Astrocyte of the cerebellum (primary cell): ENCODE measurements at places on chromosomes 7 and 10.
A peak's percentile ranks its signal among the peaks of the same experiment; 100 is the strongest.

GRCh38 chr7:151736403-151736909 lies 140.5 kb downstream of the PRKAG2 start:
- DNase-seq, result peak; percentile 92

GRCh38 chr10:36118314-36118713 lies 476.2 kb upstream of the FZD8 start:
- peak; percentile 9 for DNase-seq

DNA sequence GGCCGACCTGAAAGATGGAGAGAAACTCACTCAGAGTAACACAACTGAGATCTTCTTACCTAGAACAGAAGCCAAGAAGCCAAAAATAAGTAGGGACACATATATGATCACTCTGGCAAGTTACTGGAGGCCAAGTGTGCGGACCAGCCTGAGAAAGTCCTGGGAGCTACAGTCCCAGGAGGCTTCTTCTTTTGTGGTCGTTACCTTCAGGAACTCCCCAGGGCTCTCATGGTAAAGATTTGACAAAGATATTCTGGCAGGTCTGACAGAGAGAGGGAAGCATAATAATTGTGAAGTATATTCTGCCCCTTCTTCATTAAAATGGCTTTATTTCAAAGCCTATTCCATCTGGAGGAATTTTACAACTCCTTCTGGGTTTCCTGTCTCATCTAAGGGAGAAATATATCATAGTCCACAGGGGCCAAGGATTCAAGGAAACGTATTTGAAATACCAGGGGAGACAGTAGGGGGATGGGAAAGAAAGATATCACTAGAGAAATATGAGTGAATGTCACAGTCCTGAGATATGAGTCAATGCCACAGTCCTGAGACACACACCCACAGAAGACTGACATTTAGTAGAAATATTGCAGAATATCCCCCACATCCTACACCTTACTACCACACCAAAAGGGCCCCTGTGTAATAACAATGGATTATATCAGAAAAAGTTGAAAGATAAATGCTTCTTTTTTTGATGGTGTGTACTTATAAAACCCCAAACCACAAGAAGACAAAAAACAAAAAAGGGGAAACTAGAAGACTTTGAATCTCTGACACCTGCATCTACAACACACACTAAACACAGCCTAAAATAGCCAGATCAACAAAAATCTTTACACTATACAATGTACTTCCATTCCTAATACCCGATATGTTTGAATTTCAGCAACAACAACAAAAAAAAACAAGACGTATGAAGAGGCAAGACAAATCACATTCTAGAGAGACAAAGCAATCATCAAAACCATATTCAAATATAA lies 594.2 kb upstream of the NRG3 start:
- no peak for DNase-seq

- no peak for DNase-seq
Measured at GRCh38 chr10:50421026-50421719, 169.9 kb upstream of the ASAH2 start.

DNA sequence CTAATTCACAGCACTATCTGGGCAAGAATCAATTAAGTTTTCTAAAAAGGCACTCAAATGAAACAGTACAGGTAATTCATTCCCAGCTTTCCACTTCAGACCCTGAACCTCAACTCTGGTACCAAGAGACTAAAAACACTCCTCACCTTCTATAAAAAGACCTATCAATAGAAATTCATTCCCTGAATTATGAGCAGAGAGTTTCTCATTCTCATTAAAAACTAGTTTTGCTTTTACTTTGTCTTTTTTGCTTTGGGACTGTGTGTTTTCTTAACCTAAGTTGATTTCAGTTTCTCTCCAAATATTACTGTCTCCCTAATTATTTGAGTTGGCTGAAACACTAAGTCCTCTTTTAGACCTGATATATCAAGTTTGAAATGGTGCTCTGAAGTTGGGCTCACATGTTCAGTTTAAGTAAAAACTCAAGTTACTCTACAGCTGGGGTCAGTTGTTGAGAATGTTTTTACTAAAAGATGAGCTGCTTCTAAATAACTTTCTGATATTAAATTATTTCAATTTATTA lies 189.5 kb downstream of the JAZF1 start:
- DNase-seq, result no peak

DNA sequence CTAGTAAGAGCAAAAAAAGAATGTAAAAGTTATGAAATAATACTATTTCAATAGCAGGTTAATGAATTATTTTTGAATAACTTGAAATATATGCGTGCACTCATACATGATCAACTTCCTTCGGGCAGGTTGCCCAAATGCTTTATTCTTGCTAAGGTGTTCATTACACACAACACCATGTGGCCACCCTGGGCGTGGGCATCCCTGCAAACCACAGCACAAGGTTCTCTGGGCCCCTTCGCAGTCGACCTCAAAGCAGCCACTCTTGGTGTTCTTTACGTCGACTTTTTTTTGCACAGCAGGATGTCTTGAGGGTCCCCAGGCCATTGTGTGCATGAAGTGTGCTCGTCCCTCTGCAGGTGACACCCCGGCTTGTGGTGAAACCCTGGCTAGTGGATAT lies 300.7 kb upstream of the PITRM1 start:
- DNase-seq, result no peak

GRCh38 chr10:70603449-70603801 lies 884 bp upstream of the PRF1 start:
- no peak for DNase-seq

- DNase-seq, result no peak
Measured at GRCh38 chr10:97928897-97929296, 79.3 kb downstream of the GOLGA7B start.

DNA sequence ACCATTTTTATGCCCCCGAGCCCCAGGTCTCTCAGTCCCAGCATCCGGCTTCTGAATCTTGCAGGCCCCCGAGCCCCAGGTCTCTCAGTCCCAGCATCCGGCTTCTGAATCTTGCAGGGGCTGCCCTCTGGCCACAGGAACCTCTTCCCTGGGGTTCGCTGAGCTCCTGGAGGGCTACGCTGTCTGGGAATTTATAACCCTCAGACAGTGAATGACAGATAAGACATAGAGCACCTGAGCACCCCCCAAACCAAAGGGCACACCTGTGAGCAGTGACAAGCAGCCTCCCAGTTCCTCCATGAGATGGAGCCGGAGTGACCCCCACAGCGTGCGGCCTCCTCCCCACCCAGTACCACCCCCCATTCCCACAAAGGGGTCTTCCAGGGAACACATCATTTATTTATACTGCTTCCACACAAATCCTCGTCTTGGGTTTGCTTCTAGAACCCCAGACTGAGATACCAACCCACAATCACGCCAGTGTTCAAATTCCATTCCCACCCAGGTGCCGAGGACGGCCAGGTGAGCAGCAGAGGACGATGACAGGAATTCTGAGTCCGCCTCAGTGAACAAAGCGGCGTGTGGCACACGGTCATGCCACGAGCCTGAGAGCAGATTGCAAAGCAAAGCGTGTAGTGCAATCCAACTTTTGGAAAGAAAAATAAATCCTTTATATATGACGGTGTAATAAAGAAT lies 57.7 kb upstream of the FAM20C start:
- DNase-seq, result no peak

DNA sequence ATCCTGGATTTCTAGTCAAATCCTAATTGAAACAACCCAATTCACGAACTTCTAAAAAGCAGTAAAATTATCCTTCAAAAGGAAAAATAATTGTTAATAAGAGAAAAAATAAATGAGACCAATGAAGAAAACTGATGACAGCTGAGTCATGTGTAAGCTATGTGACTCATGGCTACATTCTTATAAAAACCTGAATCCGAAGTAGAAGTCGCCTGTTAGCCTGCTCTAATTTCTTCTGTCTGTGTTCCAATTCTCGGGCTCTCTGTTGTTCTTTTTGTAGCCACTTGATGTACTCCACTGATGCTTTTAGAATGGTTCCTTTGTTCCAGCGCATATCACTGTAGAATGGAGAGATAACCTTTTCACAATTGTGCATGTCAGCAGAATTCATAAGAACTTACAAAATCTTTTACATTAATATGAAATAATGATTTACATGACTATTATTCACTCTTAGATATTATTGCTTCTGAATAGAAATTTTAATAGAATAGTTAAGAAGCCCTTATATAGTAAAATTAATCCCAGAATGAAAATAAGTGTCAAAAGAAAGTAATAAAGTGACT lies 88.8 kb downstream of the TFEC start:
- peak; percentile 13 for DNase-seq

- DNase-seq, result peak; percentile 16
Measured at GRCh38 chr7:93156884-93157283, 8.7 kb upstream of the SAMD9L start.

- DNase-seq, result no peak
Measured at GRCh38 chr10:25046641-25047040, 30.2 kb downstream of the THNSL1 start.

- DNase-seq, result no peak
Measured at GRCh38 chr10:7501157-7501556, 90.3 kb upstream of the SFMBT2 start.

DNA sequence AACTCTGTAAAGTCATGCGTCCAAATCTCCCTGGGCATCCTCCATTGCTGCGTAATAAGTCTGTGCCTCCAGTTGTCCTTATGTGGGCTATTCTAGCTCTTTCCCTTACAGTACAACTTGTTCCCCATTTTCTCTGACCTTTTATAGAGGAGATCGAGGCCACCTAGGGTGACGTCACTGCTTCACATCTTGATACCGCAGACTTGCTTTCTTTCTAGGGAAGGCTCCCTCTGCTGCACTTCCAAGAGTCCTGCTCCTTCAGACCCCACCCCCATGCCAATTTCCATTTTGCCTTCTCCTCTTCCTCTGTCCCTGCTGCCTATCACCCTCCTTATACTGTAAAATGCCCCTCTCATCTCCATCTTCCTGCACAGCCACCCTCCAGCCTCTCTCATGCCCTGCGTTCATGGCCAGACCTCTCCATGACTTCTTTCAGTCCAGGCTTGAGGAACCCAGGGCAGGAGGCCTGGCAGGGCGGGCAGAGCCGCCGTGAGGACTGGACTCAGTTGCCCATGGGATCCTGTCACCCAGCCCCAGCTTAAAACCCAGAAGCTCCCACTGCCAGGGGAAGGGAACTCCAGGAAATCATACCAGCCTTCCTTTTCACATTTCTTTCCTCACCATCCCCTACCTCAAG lies 57.5 kb downstream of the CAMK1D start:
- no peak for DNase-seq

DNA sequence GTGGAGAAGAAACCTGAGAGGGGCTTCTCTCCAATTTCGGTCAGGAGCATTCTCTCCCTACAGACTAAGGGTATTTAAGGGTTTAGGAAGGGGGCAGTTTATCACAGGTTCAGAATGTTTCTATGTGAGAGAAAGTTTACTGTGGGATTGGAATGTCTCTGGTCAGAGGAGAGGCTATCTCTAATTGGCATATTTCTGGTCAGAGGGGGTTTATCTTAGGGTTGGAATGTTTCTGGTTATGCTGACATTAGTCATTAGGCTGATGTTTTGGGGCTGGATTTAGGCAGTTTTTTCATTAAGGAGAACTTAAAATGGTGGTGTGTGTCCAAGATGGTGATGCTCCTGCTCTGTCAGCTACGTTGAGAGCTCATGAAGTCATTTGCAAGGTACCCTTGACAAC lies 758.0 kb downstream of the TYW1 start:
- no peak for DNase-seq

DNA sequence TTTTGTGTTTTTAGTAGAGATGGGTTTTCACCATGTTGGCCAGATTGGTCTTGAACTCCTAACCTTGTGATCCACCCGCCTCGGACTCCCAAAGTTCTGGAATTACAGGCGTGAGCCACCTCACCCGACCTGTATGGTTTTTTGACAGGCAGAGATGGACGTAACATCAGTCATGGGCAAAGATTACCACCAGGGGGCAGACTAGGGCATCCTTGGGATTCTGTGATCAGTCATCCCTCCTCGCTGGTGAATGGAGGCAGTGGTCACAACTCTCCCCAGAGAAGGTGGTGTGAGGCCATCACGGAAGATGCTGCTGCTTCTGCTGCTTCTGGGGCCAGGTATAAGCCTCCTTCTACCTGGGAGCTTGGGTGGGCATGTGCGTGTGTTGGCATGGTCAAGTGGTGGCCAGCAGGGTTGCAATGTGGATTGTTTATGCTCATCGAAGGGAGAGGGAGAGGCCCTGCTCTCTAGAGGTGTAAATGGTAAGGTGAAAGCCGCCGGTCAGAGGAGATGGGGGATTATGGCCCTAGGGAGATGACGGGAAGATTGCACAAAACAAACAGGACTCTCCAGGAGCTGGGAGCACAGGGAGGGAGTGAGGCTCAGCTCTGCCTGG lies 122.7 kb upstream of the PRSS1 start:
- DNase-seq, result no peak

DNA sequence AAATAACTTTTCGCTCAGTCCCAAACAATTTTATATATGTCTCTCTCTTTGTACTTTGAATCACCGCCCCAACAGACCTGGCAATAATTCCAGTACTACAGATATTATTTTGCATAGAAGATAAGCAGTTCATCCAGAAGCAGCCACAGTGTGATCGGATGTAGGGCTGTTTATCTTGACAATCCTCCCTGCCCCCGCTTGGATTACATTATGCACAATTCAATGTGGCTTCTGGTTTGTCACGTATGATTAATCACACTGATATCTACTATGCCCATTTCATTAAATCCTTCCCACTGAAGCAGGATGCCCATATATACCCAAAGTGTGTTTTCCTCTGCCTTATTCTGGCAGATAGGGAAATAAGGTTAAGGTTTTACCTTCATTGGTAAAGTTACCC lies 115.2 kb downstream of the PDE1C start:
- no peak for DNase-seq

DNA sequence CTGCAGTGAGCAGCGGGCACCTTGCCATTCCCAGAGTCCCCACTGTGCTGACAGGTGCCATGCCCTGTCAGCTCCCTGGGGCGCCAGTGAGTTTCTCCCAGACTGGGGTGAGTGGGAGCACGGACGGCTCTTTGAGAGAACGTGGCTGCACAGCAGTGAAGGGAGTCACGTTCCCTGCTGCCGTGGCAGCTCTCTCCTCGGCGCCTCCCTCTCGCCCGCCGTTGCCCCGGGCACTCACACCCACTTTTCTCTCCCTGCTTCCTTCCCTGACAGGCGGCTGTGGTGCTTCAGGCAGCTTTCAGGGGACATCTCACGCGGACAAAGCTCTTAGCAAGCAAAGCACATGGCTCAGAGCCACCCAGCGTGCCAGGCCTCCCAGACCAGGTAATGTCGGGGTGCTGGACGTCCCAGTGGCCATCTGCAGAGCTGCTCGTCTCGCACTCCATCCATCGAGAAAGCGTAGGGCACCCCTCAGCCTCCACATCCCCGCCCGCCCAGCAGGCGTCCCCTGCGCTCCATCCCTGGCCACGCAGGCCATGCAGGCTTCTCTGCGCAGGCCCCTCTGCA lies 27.1 kb upstream of the TTYH3 start:
- DNase-seq, result no peak

DNA sequence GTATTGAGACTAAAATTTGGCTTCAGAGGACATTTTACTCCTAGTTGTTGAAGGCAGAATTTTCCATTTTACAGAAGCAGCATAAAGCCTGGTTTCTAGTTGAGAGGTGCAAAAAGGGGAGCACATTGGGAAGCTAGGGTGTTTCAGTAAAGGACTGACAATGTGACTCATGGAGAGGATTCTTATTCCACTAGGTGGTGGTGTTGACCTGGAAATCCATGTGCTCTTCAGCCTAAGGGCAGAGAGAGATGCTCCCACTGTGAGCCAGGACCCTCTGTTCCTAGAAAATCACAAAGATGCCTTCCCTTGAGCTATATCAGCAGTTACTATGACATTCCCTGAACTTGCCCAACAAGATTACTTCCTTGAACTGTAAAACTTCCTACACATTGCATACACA lies 687.8 kb downstream of the IPMK start:
- peak; percentile 9 for DNase-seq

- no peak for DNase-seq
Measured at GRCh38 chr10:102741726-102742237, 2.0 kb upstream of the WBP1L start.
